Activated CD8-positive, alpha-beta memory T cell treated with anti-CD3 and anti-CD28 coated beads for 1 hour (primary cell): ENCODE measurements at places on chromosomes 2 and 18.

DNA sequence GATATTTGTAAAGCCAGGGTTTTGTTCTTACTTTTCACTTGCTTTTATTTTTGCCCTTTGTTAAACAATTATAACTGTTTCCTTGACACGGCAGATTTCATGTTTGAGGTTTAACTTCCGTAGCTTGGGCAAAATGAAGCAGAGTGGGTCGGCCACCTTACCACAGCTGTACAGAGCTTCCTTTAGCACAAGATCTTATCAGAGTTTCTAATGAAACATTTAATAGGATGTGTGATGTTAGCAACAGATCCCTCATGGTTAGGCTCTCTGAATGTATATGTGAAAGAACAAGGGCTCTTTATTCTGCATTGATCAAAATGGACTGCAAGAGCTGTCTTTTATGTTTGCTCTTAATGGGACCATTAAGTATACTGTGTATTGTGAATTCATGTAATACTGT lies 22.3 kb downstream of the RNF125 start:
- DNase-seq = no peak

GRCh38 chr2:61263830-61264229 lies 101.8 kb downstream of the C2orf74 start:
- DNase-seq = no peak

DNA sequence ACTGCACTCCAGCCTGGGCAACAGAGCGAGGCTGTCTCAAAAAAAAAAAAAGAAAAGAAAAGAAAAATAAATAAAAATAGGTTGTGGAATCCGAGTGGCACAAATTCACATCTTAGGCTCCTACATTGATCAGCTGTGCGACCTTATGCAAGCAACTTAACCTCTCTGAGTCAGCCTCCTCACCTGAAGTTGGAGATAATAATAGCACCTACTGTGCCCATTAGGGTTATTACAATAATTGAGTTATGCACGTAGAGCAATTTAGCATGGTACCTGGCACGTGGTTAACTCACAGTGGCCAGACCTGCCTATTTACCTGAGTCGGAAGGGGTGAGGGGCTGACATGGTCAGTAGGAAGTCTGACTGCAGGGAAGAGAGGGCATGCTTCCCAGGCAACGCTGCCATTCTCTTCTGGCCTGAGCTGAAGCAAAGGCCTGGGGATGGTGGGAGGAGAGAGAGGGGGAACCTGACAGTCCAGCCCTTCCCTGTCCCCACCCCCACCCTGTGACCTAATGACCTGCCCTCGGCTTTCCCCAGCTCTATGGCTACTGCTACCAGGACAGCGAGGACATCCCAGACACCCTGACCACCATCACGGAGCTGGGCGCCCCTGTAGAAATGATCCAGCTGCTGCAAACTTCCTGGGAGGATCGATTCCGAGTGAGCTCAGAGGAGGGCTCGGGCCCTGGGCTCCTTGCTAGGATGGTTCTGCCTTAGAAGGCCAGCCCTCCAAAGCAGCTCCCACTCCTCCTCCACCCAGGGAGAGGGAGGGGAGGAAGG lies 5.1 kb downstream of the PKDCC start:
- no peak for DNase-seq

GRCh38 chr18:75212751-75213090 lies 2.1 kb downstream of the TSHZ1 start:
- DNase-seq = no peak

DNA sequence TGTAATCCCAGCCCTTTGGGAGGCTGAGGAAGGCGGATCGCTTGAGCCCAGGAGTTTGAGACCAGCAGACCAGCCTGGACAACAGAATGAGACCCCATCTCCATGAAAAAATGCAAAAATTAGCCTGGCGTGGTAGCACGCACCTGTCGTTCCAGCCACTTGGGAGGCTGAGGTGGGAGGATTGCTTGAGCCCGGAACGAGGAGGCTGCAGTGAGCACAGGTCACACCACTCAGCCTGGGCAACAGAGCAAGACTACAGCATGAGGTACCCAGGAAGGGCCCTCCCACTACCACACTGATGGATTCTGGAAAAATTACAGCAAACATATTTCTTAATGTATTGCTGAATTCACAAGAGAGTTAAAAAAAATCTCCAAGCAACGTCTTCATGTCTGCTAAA lies 56.3 kb upstream of the HPCAL1 start:
- DNase-seq = no peak

DNA sequence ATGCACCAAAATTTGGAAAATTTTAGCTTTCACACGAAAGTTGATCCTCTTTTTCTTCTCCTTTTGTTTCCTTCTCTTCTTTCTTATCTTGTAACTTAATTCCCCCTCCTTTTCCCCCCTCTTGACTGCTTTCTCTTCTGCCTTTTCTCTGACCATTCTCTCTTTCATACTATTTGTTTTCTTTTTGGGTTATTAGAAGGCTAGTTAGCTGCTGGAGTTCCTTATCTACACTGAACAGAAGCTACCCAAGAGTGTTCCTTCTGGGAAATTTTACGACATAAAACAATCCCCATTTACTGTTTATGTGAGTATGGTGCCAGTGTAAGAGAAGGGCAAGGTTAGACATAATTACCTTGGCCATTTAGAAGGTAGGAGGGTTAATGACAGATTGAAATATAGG lies 218.4 kb upstream of the DTNA start:
- DNase-seq = no peak

GRCh38 chr2:64283641-64284361 lies 139.6 kb upstream of the PELI1 start:
- no peak for DNase-seq

DNA sequence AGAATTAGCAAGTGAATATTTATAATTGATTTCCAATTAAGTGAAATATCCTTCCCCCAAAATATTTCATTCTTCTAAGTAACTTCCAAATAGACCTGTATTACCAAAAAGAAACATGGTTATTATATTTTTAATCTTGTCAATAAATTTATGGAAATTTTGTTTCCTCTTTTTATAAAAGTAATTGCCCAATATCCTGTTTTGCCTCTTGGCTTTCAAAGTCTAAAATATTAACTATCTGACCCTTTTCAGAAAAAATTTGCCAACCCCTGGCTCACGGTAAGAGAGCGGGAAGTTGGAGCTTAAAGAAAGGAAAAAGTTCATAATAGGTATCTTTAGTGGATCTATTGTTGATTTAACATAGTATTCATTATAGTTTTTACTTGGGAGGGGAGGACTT lies 20.4 kb upstream of the SANBR start:
- DNase-seq = no peak

GRCh38 chr2:108399479-108399878 lies 21.7 kb downstream of the SULT1C4 start:
- DNase-seq = no peak

DNA sequence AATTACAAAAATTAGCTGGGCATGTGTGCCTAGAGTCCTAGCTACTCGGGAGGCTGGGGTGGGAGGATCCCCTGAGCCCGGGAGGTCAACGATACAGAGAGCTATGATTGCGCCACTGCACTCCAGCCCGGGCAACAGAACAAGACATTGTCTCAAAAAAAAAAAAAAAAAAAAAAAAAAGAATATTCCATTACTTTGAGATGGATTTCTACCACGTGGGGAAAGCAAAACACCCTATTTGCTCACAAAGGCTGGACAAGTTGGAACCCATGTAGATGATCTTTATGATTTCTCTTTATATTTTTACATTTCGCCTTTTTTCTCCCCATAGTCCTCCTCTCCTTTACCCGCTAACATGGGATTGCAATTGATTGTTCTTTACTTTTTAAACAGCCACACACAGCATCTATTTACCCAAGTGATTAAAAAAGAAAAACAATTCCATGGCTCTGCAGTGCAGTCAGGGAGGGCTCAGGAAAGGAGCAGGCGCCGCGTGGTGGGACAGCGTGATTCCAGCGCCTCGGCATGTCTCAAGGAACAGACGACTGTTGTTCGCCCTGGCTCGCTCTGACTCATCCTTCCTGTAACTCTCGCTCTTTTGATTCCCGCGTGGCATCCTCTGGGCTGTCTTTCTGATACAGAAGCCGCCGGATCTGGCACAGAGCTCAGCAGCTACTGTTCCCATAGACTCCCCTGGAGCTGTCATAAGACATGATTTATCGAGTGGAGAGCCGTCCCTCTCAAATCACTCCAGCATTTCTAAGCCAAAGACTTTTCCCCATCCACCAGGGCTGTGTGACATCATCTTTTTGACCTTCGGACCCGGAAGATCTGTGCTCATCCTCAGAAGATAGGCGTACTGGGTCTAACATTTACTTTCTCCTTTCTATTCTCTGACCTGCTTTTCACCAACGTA lies 230.4 kb upstream of the AGAP1 start:
- DNase-seq = no peak

DNA sequence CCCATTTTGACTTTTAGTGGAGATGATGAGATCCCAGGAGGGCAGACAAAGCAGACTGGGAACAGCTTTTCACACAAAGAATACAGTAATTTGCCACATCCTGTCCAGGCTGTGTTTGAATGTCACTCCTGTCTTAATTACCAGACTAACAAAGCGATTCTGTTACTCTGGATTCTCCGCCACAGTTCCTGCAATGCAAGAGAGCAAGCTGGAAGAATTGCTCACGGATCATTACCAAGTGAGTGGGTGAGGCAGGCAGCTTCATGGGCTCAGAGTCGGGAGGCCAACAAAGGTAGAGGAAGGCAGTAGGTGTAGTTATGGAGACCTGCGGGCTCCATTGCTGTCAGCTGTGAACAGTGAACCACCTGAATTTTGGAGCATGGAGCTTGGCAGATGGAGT lies 250.5 kb upstream of the ATP5MC3 start:
- no peak for DNase-seq

DNA sequence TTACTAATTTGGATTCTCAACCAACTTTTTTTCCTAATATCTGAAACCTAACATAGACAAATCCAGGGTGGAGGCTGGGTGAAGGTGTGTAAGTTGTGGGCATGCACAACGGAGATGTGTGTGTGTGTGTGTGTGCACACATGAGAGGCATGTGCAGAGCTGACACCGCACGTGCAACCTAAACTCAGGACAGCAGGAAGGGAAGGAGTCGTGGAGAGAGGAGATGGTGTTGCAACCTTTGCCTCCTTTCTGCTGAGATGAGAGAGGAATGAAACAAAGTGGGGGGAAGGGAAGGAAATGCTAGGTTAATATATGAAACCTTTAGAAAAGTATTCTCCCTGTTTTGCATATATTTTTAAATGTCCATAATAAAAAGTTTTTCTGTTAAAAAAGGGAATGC lies 64.7 kb downstream of the KCTD1 start:
- no peak for DNase-seq

DNA sequence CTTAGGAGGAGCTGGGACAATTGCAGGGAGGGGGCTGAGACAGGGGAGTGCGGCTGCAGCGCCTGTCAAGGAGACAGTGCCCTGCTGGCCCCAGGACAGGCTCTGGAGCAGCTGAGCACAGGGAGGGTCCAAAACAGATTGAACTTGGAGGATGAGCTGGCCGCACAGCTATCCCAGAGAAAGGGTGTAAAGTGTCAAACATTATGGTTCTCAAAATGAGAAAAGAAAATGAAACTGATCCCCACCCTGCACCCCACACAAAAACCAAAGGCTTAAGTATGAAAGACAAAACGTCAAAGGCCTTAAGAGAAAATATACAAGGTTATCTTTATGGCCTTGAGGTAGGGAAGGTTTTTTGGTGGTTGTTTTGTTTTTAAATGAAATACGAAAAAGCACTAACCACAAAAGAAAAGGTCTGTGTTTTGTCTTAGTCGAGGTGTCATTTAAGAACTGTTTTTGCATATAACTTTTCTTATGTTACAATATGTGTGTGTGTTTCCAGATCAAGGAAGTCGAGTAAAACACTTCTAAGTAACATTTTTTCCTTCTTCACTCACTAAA lies 111.8 kb downstream of the HDAC4 start:
- DNase-seq = no peak

GRCh38 chr2:200703127-200703925 lies 108.4 kb upstream of the BZW1 start:
- no peak for DNase-seq

DNA sequence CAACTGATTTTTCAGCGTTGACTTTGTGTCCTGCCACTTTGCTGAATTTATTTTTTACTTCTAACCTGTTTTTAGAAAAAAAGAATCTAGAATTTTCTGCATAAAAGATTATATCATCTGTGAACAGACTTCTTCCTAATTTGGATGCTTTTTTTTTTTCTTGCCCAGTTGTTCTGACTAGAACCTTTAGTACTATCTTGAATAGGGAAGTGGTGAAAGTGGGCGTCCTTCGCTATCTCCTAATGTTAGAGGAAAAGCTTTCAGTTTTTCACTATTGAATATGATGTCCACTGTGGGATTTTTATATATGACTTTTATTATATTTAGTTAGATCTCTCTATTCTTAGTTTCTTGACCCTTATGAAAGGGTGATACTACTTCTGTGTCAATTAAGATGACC lies 25.7 kb upstream of the KCNJ13 start:
- no peak for DNase-seq

- DNase-seq = no peak
These were observed 120.1 kb downstream of the HIBCH start for GRCh38 chr2:190199530-190199929.

- DNase-seq = no peak
These were observed 38.7 kb downstream of the EML4 start for GRCh38 chr2:42207826-42208225.

DNA sequence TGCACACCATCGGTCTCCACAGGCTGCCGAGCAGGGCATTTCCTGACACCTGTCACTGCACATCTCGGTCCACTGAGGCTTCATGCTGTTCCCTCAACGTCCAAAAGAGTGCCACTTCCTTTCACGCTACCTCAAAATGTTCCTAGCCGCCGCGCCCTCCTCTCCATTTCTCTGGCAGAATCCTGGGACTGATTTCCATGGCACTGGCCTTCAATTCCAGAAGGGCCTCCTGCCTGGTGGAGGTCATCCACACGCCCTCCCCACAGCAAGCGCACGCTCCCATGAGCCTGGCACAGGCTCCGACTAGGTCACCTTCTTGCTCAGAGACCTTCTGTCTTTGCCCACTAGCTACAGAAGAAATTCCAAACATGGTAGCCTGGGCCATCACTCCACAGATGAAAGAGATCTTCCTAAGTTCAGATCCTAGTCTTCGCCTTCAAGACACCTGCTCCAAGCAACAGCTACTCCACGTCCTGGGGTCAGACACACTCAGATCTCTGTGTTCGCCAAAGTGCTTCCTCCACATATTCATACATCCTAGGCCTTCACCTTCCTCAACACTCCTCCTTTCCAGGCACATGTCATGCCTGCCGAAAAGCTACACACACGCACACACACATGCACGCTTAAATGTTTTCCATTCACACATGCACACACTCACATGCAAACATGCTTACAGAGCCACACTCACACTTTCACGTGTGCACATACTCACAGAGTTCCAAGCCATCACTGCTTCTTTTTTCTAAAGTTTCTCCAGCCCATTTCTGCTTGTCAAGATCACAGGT lies 94.0 kb downstream of the PXDN start:
- no peak for DNase-seq
